Umbilical cord (tissue), 2 donors: ENCODE measurements at places on chromosomes 2 and 18.

DNA sequence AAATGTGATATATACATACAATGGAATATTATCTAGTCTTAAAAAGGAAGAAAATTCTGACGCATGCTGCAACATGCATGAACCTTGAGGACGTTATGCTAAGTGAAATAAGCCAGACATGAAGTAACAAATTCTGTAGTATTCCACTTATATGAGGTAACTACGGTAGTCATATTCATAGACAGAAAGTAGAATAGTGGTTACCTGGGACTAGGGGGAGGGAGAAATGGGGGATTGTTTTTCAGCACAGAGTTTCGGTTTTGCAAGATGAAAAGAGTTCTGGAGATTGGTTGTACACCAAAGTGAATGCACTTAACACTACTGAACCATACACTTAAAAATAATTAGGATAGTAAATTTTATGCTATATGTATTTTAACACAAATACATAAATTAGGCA is 215.9 kb upstream of the FBXO11 start:
- DNase-seq = no peak

DNA sequence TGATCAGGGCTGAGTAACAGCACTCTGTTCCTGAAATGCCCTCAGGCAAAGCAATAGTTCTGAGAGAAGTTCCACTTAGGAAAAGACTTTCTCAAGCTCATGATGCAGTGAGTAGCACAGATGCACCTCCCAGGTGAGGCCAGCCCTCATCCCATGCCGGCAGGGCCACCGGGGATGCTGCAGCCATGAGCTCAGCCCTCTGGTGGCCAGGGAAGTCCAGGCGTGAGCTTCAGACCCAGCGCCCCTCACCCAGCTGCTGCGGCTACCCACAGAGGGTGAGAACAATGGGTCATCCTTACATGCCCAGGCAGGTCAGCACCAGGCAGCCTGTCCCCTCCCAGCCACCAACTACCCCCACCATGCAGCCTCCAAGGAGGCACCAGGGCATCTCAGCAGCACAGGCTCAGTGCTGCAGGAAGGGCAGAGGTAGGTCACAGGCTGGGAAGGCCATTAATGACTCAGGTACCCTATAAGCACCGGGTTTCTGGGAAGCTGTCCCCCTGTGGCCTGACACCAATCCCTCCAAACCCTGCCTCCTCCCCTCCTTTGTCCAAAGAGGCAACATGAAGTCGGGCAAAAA is 50.6 kb downstream of the TTC32 start:
- no peak for DNase-seq

GRCh38 chr18:51559902-51560287 is 362.4 kb upstream of the MEX3C start:
- DNase-seq = no peak

GRCh38 chr18:69397096-69397495 is 3.6 kb upstream of the DOK6 start:
- DNase-seq = no peak

DNA sequence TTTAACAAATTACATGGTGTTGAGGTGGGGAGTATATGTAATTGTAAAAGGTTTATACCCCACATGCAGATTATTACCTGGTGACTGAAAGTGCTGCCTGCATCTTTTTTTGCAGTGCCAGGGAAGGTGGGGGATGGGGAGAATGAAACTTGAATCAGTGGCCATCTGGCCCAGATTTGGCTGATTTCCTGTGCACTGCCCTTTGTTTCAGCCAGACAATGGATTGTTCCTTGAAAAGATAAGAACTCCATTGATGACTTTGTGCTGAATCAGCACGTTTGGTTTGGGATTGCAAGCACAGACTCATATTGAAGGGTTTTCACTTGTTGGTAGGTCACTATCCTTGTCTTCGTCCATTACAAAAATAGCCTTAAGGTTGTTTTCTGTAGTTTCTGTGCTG is 20.9 kb downstream of the GREB1L start:
- DNase-seq = no peak

DNA sequence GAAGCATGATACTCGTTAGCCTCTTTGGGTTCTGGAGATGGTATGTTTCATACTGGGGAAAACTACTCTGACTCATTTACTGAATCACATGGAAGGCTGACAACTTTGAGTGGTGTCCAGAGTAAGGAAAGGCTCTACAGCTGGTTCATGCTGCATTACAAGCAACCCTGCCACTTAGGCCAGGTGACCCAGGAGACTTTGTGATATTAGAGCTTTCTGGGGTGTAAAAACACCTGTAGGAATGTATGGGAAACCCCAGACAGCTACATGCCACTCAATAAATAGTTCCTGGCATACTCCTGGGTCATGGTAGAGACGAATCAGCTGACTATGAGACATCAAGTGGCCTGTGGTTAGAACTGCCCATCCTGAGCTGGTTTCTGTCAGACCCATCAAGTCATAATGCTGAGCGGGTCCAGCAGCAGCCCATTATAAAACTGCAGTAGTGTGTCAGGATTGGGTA is 21.3 kb upstream of the TCF7L1 start:
- DNase-seq = no peak

GRCh38 chr2:234355021-234355720 is 141.7 kb downstream of the ARL4C start:
- DNase-seq = no peak

GRCh38 chr2:176398243-176399073 is 129.2 kb downstream of the MTX2 start:
- DNase-seq = peak; percentile 27

GRCh38 chr2:181176540-181176939 is 196.1 kb downstream of the UBE2E3 start:
- no peak for DNase-seq

DNA sequence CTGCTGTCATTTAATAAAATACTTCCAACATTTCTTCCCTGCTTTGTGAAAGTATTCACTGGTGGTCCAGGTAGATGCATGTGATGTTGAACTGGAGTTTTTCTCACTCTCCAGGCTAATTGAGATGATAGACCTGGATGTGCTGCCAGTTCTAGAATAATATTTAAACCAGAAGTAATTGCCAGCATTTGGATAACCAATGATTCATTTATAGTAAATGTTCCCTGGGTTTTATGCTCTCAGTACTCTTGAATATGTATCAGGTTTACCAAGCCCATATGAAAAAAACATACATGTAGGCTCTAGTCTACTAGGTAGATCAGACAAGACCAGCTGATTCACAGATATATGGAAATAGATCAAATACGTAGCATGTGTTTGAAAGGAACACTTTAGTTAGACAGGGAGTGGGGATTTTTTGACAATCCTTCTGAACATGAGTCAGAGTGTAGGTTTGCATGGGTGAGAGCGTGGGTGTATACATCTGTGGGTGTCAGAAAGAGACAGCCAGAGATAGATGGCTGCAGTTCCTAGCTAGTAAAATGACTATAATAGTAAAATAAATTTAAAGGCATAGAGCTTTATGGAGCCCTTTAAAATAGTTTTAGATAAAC is 115.1 kb downstream of the NAB1 start:
- DNase-seq = no peak

DNA sequence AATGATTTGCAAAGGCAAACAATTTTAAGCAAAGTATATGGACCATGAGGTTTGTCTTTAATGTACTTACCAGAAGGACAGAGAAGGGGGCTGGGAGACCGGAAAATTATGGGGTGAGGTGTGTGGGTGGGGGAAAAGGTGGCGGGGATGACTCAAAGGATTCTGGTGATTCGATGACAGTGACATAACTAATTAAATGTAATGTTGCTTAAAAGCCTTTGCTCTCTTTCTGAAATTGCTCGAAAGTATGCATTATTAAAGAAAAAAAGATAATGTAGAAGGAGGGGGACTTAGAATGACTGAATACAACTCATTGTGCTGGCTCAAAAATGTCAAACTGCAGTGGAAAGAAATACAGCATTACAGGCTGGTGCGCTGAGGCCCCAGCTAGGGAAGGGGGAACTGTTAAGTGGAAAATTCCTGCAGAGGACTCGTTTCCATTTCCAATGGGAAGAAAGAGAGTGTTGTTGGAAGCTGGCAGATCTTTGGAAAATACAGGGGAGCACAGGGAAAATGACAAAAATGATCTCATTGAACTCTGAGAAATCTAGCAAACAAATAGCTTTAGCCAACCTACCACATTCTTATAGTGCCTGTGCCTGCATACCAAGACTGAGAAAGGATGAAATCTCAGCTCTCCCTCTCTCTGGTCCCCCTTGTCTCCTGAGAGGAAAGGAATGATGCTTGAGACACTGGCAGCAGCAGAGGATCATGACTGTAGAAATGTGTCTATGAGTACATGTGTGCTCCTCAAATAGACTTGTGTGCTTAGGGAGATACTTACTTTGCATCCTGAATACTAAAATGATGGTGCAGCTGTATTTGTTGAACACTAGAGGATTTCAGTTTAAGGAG is 632.4 kb downstream of the NYAP2 start:
- DNase-seq = peak; percentile 75

GRCh38 chr2:30213907-30214463 is 17.3 kb upstream of the LBH start:
- DNase-seq = no peak

DNA sequence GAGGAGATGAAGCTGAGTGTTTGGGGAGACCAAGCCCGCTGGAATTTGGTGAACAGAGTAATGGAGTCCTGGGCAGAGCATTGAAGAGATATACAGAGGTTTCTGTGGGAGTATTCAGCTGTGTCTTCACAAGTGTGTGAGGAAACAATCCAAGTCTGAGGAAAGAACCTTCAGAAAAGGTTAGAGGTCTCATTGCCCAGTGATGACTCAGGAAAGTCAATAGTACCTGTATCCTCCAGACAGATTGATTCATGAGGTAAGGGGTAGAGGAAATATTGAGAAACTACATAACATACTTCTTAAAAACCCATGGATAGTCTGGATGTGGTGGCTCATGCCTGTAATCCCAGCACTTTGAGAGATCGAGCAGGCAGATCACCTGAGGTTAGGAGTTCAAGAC is 392.3 kb downstream of the GALNT13 start:
- no peak for DNase-seq

- DNase-seq = peak; percentile 61
Measured at GRCh38 chr2:106566050-106566449, 78.9 kb downstream of the CD8B2 start.

DNA sequence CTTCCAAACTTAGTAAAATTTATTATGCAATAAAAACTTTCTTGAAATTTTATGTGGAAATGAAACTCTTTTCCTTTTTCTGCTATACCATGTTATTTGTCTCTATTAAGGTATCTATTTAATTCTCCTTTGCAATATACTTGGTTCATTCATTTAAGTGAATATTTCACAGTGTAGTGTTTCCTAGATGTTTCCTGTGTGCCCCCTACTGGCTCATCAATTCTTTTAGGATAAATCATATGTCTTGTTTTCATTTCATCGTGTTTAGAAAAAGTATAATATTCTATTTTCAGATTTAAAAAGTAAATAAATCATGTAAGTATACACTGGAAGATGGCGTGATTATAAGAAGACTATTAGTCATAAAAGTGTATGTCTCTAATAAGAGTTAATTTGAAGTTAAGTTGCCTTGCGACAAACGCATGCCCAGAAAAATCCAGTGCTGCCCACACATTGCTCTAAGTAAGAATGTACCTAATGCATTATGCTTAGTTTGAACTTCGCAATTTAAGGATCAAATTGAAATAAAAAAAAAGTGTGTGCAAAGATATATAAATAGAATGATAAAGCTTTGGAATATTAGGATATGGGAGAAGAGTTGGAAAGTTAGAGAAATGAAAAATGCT is 525.4 kb downstream of the KCNJ3 start:
- peak; percentile 53 for DNase-seq

- DNase-seq = no peak
Measured at GRCh38 chr2:231187736-231188505, 10.5 kb upstream of the ARMC9 start.

DNA sequence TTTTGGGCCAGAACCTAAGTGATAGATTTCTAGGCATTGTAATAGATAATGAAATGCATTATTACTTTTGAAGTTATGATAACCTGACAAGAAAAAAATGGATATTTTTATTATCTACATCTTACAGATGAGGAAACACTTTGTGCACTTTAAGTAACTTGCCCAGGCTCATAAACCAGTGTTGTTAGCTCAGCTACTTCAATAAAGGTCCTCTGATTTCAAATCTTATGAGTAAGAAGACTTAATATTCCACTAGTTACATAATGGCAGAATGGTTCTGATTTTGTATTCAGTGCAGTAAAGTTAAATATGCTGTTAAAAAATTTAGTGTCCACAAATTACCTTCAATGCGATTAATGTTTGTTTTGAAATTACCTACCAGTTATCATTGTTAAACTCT is 199.0 kb downstream of the BABAM2 start:
- DNase-seq = no peak

GRCh38 chr2:98517636-98518035 is 73.0 kb downstream of the INPP4A start:
- DNase-seq = no peak

GRCh38 chr2:169540146-169540545 is 30.6 kb downstream of the KLHL41 start:
- DNase-seq = no peak

GRCh38 chr18:4333043-4333442 is 122.1 kb downstream of the DLGAP1 start:
- DNase-seq = no peak

GRCh38 chr2:195559431-195559914 is 97.6 kb upstream of the SLC39A10 start:
- peak; percentile 65 for DNase-seq

DNA sequence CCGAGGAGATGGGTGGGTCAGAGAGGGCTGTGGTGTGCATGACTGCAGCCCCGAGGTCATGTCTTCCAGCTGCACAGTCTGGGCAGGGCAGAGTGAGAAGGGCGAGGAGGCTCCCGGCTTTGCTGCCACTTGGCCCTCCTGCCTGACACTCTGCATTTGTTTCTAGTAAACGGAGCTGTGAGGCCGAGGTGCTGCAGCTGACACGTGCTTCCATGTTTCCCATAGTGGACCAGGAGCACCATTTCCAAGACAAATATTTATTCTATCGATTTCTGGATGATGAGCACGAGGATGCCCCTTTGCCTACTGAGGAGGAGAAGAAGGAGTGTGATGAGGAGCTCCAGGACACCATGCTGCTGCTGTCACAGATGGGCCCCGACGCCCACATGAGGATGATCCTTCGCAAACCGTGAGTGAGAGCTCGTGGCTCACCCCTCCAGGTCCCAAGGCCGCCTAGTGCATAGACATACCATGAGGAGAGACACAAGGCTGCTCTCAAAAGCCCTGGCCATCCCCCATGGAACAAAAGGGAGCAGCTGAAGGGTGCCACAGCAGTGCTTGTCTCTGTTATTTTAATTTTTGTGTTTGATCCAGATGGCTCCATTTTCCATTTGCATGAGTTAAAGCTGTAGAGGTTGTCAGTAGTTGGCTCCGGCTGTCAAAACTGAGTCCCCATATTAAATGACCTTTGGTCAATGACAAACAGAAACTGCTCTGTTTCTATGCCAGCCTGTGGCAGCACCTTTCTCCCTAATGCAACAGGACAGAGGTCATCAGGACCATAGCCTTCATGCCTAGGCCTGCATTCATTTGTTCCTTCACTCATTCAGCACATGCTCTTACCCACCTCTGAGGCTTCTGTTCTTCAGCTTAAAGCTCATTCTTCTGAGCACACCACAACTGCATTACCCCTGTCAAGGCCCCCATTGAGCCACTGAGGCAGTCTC is 108.3 kb upstream of the MAP3K20 start:
- DNase-seq = no peak

DNA sequence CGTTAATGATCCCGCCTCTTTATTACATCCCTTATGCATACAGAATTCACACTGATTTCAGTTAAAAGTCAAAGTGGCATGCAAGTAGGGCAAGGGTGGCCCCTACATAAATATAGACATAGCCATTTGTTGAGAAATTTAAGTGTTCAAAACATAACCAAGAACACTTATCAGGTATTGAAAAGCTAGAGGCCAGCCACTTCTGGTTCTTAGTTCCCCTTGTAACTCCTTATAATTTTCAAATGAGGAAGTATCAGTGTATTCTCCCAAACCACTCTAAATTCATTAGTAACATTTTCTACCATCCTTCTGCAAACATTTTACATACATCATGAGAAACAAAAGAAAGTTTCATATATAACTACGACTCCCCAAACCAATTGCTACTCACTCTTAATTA is 5.8 kb upstream of the ARL5A start:
- no peak for DNase-seq
